ENCODE measurements at places on chromosomes 3 and 15.

DNA sequence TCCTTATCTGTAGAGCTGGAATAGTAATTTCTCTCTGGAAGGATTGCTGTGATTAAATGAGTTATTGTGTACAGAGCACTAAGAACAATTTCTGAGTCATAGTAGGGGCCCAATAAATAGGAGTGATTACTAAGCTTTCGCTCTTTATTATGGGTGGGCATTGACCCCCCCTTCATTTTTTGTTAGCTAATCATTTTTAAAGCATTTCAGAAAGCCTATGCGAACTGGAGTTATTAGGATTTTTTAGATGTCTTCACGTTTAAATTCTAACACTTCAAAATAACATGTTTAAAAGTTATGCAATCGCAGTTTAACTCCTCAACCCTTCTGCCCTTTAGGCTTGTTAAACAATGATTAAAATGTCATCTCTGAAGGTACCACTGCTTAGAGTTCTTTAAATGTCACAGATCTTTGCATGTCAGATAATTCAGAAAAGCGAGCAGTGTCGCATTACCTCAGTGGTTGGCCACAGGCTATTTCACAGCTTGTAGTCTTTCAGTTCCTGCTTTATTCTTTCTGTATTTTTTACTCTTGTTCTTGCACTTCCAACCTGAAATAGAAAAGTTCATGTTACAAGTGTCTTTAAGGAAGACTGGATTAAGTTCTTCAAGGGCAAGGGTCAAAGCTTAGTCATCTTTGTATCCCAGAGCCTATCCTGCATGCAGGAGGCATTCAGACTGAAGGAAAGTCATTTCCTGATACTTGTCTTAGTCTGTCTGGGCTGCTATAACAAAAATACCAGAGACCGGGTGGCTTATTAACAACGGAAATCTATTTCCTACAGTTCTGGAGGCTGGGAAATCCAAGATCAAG is 102.9 kb downstream of the FNDC3B start:
- peak; percentile 36 for DNase-seq

DNA sequence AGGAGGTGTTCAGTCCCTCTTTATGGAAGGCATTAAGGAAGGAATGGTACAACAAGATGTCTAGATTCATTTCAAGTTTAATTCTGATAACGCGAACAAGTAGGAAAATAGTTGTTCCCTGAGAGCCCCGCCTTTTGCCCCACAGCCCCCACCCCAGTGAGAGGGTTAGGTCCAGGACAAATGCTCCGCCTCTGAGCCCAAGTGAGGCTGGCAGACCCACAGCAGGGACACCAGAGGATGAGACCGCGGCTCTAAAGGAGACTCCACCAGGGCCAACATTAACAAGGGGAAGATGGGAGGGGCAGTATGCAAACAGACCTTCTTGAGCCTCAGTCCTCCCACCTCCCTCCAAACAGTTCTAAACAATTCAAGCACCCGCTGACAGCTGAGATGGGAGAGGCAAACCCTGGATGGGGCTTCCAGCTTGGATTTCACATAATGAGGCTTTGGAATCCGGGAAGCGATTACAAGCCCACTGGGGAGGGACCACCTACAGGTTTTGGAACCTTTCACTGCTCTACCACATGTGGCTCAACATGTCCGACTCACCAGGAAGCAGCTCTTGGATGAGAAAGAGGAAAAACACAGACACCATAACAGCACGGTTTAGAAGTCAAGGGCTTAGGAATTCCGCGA is 42.9 kb upstream of the IREB2 start:
- no peak for DNase-seq

DNA sequence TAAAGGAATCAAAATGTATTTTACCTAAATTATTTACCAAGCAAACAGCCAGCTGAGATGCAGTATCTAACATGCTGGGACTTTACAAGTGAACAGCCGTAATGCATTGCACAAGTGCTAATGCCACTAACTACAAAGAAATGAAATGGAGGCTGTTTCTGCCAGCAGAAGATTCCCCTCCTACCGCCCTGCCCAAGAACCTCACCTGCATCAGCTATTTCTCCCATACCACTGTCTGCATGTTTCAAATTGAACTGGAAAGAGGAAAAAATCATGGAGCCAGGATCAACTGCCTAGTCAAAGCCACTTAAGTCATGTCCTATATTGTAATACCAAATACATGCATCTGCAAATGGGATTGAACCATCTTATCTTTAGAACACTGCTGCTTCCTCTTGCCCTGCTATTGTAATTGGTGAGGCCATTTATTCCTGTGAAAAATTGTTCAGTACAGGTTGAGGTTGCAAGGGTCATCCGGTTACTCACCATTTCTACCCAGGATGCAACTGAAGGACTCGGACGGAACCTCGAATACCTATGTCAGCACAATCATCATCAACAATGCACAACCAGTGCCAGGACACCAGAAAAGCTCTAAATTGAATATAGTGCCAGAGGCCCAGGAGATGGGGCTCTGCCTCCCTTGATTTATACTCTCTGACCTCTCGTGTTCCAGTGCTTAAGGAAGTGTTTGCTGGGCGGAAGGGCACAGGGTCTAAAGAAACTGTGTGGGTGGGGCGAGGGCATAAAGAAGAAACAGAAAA is 27.5 kb downstream of the ANXA2 start:
- no peak for DNase-seq

DNA sequence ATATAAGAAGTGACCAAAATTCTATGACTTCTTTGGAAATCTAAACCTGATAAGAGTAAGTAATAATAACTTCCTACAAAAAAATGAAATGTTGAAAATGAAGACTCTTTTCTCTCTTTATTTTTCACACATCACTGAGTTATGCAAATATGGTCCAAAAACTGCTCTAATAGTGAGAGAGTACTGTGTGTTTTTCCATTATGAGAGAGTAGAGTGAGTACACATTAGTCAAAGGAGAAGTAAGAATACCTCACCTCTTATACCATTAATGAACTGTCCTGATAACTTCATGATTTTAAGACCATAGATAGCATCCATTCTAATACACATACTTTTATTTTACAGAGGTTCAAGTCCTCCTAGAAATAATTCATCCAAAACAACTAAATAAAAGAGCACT is 1310.2 kb downstream of the SI start:
- peak; percentile 9 for DNase-seq

GRCh38 chr3:124419303-124419702 is 310.9 kb upstream of the UMPS start:
- DNase-seq: peak; percentile 10

DNA sequence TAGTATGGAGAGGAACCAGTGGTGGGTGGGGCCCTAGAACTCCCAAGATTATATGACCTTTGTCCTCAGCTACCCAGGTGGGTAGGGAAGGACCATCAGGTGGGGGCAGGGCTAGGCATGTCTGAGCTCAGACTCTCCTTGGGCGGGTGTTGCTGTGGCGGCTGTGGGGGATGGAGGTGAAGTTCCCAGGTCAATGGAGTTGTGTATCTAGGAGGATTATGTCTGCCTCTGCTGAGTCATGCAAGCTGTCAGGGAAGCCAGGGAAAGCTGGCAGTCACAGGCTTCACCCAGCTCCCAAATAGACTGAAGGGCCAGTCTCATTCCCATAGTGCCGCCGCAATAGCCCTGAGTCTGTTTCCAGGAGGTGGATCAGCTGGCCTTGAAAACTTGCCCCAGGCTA is 139.7 kb upstream of the CFAP20DC start:
- no peak for DNase-seq

DNA sequence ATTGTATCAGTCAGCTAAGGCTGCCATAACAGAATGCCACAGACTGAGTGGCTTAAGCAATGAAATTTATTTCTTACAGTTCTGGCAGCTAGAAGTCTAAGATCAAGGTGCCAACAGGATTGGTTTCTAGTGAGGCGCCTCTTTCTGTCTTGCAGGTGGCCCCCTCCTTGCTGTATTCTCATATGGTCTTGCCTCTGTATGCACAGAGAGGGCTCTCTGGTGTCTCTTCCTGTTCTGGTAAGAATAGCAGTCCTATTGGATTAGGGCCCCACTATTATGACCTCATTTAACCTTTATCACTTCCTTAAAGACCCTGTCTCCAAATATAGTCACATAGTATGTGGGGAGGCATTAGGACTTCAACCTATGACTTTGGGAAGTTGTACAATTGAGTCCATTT is 253.9 kb downstream of the EDEM1 start:
- DNase-seq: no peak

GRCh38 chr3:24850245-24850644 is 355.6 kb upstream of the THRB start:
- no peak for DNase-seq

GRCh38 chr3:18900994-18901393 is 247.3 kb upstream of the KCNH8 start:
- DNase-seq: no peak

- DNase-seq: no peak
These were observed 942 bp downstream of the ELP6 start for GRCh38 chr3:47512416-47513124.

- DNase-seq: no peak
These were observed 661.3 kb downstream of the NLGN1 start for GRCh38 chr3:174058804-174059203.

DNA sequence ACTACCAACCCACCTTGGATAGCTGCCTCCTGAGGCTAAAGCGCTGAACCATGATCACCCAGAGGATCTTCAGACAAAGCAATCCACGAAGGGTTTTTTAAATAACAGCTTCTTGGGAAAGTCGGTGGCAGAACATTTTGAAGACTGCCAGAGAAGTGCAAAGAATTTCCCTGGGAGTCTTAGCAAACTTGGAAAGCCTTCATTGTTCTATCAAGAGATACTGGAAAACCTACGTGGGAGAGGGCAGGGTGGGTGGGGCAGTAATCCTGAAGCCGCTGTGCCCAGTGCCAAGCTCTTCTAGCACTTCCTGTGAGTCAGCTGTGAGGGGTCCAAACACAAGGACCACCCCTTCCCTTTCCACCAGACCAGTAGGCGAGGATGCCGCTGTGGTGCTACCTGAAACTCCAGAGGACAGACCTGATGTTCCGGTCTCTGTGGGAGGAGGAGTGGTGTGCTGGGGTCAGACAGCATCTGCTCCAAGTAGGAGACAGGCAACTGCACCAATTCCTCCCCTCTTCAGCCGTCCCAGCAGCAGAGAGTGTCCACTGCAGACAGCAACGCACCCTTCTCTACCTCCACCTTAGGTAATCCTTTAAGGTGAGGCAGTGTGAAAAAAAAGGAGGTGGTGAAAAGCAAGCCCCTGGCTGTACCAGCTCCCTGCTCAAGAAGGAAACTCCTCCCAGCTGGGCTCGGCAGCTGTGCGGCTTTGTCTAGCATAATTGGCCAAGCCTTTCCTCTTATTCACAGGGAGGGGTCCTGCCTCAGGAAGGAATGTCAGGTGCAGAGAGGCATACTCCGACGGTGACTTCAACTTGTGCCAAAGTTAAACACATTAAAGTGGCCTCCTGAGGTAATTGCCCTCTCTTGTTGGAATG is 99.0 kb downstream of the TMCC1 start:
- DNase-seq: peak; percentile 23

DNA sequence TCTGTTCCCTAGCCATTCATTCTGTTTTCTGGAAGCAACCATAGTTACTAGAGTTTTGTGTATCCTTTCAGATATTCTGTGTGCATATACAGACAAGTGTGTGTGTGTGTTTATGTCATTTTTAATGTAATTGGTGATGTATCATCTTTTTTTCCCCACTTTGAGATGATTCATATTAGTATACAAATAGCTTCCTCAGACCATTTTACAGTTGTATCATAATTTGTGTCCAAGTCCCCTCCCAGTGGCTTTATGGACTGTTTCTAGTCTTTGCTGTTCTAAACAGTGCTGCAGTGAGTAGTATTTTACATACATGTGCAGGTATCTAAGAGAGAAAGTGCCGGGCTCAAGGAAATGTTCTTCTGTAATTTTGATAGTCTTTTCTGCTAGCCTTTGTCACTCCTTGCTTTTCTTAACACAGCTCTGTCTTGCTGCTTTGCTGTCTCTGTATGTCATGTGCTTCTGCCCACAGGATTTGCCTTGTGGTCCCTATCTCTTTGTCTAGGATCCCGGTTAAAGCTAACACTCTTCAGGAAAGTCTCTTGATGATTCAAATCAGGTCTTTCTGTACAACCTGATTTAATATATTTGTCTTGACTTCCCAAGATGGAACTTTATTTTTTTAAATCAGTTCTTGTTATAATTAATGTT is 31.5 kb upstream of the FBXL22 start:
- DNase-seq: no peak

DNA sequence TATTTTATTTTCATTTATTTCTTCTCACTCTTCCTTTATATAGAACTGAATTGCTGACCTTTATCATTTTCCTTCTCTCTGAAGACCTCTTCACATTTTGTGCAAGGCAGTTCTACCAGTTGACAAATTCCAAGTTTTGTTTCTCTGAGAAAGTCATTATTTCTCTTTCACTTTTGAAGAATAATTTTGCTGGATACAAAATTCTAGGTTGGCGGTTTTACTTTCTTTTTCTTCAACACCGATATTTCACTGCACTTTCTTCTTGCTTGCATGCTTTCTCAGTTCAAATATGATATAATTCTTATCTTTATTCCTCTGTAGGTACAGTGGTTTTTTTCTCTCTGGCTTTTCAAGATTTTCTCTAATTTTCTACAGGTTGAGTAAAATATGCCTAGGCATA is 15.9 kb downstream of the RFX7 start:
- no peak for DNase-seq

- DNase-seq: no peak
These were observed 31.7 kb downstream of the ADPGK start for GRCh38 chr15:72751751-72752455.

DNA sequence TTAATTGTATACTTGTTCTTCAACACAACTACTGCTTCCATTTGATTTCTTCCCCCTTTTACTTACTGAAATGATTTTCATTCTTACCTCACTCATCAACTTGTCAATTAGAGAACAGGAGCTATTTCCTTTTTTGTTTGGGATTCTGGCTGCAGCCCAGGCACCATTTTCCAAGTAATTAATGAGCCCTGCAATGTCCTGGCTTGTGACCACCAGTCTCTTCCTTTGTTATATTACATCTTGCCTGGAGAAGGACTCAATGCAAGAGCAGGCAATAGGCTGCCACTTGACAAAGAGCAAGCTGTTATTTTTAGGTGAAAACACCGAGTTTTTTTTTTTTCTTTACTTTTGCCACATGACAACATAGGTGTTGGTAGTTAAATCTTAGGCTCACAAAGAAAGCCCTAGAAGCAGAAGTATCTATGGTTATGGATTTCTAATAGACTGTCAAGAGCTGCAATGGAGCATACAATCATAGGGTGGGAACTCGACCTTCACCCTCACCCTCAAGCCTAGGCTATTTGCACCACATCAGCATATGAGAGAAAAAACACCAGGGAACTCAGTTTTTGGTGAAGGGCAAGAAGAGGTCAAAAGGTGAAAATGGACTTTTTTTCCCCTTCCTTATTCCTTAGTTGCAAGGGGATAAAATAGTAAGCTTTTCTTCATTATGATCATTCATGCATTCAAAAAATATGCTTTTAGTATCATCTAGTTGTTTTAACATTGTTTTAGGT is 114.9 kb downstream of the TNIK start:
- no peak for DNase-seq

GRCh38 chr3:117710501-117710900 is 1000.9 kb downstream of the TUSC7 start:
- DNase-seq: no peak

DNA sequence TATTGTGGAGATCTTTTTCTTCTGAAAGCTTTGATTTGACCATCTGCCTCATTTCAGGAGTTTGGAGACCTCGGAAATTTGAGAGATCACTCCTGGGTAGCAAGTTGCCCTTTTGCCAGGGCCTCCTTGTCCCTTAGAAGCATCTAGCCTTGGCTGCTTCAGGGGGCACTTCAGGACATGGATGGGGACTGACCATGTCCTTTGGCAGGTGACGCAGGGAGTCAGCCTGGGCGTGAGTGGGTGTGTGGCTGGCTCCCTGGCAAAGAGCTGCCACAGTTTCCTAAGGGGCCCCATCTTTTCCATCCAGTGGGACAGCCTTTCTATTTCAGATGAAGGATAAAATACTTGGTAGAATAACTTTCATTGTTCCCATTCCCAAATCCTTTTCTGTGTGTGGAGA is 27.6 kb downstream of the EEFSEC start:
- no peak for DNase-seq
